ENCODE measurements at places on chromosomes 6 and 20.

GRCh38 chr6:107704347-107705013, 119.6 kb downstream of the SCML4 start:
- DNase-seq, result peak; percentile 47

- DNase-seq, result no peak
Observed at GRCh38 chr6:99091985-99092384, 144.2 kb upstream of the FBXL4 start.

- no peak for DNase-seq
Observed at GRCh38 chr20:63363981-63364561, 2.9 kb upstream of the CHRNA4 start.

DNA sequence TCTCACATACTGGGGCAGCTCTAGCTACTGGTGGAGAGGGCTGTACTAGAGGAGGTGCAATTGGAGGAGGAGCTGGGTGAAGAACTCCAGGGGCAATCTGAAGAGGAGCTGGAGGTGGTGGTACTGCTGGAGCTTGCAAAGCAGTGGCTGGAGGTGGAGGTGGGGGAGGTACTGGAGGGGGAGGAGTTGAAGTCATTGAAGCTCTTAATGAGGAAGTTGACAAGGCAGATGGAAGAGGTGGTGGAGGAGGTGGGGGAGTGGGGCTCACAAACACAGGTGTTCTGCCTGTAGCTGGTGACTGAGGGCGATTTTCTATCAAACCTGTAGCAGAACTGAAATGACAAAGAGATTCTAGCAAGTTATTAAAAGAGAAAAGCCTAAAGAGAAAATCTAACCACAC, 77.6 kb downstream of the WASF1 start:
- no peak for DNase-seq

DNA sequence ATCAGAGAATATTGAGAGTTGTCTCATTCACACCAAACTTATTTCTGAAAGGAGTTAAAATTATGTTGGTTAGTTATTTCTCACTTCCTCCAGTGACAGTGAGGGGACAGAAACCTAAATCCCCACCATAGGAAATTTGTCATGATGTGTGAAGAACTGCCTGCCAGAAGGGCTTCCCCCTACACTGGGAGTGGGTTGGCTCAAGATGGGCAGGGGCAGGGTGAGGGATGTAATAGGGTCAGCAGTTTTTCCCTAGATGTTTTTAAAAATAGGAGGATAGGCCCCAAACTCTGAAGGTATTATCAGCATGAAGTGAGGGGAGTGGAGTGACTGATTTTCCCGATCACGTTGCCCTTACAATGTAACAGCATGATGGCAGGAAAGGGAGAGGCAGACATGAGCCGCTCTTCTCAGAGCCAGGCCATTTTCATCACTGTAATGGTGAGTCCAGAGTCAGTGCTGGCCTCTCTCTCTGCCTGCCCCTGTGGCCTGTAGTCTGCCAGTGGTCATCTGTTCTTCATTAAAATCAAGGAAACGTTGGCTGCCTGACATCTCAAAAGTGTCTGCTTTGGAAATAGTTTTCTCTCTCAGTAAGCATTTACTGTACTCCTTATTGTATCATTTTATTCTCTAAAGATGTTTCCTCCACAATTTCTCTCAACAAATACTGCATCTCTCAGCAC, 59.8 kb upstream of the SYNJ2 start:
- no peak for DNase-seq

DNA sequence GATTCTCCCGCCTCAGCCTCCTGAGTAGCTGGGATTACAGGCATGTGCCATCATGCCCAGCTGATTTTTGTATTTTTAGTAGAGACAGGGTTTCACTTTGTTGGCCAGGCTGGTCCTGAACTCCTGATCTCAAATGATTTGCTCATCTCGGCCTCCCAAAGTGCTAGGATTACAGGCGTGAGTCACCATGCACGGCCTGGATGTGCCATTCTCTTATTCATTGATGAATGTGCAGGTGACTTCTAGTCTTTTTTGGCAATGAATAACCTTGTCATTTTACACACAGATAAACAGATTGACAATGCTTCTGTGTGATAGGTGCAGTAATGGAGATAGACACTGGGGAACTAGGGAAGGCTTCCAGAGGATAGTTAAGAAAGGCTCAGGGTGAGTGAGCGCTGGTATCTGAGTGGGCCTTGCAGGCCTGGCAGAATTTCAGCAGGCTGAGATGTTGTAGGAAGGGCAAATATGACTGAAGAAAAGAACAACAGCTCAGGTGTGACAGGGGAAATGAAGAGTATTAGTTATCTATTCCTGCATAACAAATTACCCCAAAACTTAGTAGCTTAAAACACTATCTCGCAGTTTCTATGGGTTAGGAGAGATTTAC, 23.3 kb downstream of the PPARD start:
- DNase-seq, result no peak

- no peak for DNase-seq
Observed at GRCh38 chr6:155157101-155157500, 106.7 kb upstream of the CLDN20 start.

DNA sequence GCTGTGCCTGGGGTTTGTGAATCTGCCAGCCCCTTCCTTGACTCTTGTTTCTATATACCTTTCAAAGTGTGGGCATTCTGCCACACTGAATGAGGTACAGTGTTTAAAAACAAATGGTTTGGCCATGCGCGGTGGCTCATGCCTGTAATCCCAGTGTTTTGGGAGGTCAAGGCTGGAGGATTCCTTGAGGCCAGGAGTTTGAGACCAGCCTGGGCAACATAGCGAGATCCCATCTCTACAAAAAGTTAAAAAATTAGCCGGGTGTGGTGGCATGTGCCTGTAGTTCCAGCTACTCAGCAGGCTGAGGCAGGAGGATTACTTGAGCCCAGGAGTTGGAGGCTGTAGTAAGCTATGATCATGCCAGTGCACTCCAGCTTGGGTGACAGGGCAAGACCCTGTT, 5.8 kb downstream of the FAM83D start:
- DNase-seq, result no peak

Data from HTR-8/SVneo (cell line).